H54 (cell line): ENCODE measurements at places on chromosomes 2 and 18.

- no peak for DNase-seq
Measured at GRCh38 chr2:171492664-171493063, 29.6 kb upstream of the CYBRD1 start.

GRCh38 chr2:155381436-155381835 is 682.9 kb downstream of the KCNJ3 start:
- no peak for DNase-seq

- DNase-seq = no peak
Measured at GRCh38 chr18:32157580-32157979, 32.3 kb upstream of the MEP1B start.

- DNase-seq = no peak
Measured at GRCh38 chr2:7289697-7290096, 372.5 kb downstream of the RNF144A start.

DNA sequence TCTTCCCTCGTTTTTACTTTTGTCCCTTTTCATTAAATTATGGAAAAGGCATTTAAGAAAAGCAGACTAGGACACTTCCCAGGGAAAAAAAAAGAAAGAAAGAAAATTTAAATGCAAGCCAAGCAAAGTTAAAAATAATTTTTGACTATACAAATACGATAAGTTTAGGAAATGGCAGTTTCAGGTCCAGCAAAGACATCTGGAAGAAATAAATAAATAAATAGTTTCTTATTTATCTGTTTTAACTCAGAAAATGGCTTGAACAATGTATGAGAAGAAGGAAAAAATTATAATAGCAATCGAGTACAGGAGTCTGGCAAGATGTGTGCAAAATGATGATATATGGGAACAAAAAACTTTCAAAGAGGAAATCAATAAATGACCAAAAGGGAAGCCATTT is 114.6 kb upstream of the NCKAP5 start:
- no peak for DNase-seq

- DNase-seq = no peak
Measured at GRCh38 chr2:226467221-226467620, 332.4 kb downstream of the IRS1 start.

DNA sequence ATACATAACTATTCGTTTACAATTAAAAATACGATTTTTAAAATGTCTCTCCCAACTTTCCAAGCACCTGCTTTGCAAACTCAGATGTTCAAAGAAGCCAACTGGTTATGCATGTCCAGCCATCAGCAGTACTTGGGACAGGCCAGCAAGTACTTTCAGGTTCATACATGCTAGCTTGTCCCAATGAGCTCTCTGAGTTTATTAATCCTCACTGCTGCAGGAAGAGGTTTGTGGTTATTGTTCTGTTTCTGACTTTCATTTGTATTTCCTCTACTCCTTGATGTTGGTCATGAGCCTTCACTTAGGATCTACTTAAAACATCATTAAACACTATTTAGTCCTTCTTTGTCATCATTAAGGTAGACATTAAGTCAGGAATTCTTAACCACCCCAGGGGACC is 374.1 kb downstream of the LRATD1 start:
- DNase-seq = no peak

DNA sequence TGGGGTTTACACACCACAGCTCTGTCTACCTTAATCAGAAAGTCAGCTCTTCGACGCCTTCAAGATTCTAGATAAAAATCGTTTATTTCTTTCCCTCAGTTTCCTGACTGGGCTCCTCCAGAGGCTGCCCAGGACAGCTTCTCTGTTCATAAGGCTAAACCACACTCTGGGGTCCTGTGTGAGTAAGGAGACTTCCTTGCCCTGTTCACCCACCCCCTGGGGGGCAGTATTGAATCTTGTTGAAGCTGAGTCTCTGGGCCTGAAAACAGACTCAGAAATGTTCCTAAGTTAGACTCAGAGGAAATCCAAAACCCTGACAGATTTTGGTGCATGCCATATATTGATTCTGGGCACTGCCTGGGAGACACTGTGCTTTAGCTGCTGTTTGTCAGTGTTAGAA is 43.0 kb downstream of the G6PC2 start:
- no peak for DNase-seq

GRCh38 chr2:227642656-227643055 is 23.9 kb upstream of the SCYGR5 start:
- no peak for DNase-seq

GRCh38 chr2:240922245-240922981 is 16.3 kb downstream of the CROCC2 start:
- DNase-seq = no peak

- no peak for DNase-seq
Measured at GRCh38 chr18:48206887-48207286, 202.3 kb downstream of the ZBTB7C start.

DNA sequence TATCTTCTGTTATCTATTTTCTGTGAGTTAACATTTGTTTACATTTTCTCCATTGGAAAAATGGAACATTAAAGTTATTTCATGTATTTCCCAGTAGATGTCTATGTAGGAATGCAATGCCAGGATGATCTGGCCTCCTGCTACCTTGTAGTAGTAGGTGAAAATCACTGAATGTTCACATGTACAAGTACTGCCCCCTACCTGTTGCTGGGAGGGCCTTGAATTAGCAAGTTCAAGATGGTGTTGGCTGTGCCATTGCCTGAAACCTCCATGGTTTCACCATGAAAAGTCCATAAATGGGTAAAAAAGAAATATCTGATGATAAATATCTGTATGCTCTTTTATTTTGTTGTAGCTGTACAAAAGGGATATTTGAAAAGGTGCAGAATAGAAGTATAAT is 30.7 kb downstream of the XRCC5 start:
- DNase-seq = no peak

DNA sequence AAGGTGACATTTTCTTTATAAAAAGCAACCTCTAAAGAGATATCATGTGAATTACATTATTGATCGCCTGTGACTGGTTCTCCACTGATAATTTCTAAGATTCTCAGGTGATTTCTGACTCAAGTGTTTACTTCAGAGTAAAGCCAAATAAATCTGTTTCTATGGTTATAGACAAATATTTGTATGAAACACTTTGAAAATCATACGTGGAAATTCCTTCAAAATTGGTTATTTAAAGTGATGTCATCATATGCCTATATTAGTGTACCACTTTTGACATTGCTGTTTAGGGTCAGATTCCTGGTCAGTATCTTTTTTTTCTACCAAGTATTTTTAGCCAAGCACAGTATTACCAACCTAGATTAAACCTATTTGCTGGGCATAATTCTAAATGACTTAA is 881.3 kb upstream of the FAM98A start:
- no peak for DNase-seq

DNA sequence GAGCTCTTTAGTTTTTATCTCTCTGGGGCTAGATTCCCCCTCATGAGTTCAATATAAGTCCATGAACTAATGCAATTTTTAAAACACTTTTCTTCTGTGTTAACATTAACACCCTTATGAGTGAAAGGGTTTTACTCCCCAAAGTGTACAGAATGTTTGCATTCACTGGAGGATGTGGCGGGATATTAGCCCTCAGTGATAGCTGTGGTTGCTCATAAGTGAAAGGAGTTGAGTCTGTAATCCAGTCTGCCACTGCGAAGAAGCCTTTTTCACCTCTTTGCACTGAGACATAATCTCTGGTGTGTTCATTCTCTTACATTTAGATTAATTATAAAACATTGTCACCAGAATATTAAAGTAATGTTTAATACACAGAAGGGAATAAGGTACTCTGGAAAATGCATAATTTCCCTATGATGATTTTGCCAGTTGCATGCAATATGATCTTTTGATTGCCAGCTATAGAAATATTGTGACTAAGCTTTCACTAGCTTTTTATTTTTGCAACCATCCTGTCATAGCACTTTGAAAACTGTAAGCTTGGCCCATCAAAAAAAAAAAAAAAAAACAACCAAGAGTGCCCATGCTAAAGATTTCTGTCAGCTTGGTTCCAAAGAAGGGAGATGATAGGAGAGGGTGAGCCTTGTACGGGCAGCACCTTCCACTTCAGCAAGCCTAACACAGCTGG is 113.2 kb downstream of the BCL11A start:
- no peak for DNase-seq

GRCh38 chr2:239351687-239352086 is 49.1 kb downstream of the HDAC4 start:
- no peak for DNase-seq

DNA sequence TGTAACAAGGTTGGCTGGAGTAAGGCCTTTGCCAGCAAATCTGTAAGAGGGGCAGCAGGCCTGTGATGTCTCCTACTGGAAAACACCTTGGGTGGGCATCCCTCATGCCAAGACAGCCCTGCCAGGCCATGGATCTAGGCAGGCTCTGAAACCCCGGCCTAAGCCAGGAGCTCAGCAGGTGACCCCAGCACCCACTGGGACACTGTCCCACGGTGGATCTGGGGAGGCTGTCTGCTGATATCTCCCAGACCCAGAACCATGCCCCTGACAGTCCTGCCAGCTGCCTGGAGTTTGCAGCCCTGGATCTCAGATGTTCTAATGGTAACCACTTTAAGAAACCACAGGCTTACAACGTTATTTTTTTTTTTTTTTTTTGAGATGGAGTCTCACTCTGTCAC is 117.7 kb downstream of the ZNF516 start:
- DNase-seq = no peak

DNA sequence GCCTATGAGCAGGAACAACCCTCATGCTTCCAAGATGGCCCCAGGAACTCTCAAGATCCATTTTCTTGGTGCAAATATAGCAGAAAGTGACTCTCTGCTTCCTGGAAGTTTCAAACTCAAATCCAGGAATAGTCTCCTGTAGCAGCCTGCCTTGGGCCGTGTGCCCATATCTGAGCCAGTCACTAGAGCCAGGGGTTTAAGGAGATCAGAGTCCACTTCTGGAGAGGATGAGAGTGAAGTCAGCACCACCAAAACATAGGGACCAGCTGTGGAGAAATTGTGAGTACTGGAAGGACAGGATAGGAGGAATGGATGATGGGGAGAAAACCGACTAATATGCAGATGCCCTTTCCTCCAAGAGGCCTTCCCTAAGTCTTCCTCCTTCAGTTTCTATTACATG is 33.2 kb downstream of the PSD4 start:
- no peak for DNase-seq

DNA sequence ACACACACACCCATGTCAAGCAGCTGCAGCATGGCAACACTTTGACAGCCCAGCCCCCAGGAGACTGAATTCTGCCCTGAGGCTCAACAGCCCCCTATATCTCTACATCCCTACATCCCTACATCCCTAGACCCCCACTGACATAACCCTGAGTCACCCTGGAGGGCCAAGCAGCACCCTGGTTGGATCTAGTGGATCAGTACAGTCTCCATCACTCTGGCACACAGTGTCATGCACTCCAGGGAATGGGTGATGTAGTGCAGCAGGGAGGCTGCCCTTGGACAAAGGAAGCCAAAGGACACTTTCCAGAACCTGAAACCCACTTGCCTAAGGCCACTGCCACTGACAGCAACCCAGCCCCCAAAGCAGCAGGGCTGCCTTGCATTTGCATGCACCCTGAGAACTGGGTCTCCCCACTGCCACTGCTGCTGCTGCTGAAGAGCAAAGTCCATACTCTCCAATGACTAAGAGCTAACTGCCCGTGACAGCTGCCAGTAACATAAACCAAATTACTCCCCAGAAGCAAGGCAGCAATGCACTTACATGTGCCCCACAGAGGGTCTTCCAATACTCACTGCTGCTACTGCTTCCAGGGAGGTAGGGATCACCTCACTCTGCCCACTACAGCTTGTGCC is 681.6 kb upstream of the KLHL29 start:
- no peak for DNase-seq
